ENCODE measurements at places on chromosomes 11 and 22.

DNA sequence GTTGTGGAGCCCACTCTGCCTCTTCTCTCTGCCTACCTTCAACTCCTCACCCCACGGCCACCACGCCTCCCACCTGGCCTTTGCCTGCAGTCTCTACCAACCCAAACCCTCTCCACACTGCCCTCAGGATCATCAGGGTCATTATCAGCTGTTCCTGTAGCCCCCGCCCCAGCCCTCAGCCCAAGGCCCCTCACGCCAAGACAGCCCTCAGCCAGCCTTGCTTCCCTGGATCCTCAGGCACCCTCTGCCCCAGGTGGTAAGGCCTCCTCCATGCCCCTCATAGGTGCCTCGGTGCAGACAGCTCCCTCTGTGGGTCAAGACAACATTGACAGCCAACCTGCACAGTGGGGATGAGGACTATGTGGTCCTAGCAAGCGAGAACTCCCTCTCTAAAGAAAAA is 1.7 kb downstream of the SBF1 start:
- DNase-seq: peak; percentile 35

DNA sequence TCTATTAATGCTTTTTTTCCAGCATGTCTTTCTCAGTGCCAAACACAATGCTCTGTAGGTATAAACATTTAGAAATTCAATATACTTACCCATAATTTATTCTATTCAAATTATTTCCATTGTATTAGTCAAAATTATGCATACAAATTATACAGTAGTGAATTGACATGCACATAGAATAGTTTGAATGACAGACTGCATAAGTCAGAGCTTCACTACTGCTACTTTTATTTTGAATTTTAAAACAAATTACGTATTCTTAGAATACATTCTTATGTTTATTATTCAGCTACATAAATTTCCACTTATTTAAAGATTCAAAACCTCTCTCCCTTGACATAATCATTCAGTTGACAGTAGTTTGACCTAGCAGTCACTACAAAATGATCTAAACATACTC is 808.0 kb upstream of the CCDC179 start:
- no peak for DNase-seq

DNA sequence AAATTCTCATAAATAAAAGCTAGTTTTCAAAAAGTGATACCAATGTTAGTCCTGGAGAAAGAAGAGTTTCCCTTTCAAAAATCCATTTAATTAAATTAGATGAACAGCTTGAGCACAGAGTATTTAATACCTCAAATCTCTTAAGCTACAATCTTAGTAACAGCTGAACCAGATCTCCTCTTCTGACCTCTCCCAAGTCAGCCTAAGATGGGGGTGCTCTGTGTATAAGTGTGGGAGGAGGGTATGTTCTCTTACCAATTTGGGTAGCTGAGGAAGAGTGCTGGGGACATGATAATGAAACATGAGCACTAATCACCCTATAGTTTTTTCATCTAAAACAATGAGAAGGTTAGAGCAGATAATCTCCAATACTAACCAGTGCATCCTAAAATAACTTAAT is 9.6 kb downstream of the TPH1 start:
- DNase-seq: no peak

- DNase-seq: no peak
Measured at GRCh38 chr11:130760515-130761125, 155.7 kb downstream of the SNX19 start.

DNA sequence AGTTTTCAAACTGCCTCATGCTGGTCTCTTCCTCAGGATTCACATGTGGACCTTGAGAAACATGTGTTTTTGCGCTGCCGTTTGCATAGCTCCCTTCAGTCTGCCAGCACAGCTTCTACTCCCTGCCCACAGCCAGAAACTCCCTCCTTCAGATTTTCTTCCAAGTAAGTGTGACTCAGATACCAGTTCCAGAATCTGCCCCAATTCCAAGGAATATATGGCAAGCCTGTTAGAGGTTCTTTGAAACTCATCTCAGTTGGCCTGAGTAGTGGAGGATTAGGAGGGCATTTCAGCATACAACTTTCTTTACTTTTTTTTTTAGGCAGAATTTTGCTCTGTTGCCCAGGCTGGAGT is 67.1 kb downstream of the SNX19 start:
- DNase-seq: no peak

DNA sequence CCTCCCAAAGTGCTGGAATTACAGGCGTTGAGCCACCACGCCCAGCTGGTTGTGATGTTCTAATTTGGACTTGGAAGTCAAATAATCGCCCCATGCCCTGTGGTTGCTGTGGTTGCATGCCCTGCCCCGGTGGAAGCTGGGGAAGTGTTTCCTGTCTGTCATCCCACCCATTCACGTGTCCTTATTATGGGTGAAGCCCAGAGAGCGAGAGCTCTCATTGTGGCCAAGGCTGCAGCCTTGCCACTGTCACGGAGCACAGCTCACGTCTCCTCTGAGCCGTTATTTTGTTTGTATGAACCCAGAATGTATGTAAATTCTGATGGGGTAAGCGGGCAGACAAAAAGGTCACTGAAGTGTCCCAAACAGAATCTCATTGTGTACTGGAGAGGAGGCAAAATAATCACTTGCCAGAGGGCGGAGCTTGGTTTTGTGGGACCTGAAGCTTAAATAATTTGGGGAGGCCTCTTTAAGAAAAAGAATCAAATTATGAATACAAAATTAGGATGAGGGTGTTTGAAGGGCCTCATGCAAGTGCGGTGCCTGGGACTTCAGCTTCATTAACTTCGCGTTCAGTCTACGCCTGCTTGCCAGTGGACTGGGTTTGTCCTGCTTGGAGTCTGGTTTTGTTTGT is 25.8 kb upstream of the TREH start:
- no peak for DNase-seq

DNA sequence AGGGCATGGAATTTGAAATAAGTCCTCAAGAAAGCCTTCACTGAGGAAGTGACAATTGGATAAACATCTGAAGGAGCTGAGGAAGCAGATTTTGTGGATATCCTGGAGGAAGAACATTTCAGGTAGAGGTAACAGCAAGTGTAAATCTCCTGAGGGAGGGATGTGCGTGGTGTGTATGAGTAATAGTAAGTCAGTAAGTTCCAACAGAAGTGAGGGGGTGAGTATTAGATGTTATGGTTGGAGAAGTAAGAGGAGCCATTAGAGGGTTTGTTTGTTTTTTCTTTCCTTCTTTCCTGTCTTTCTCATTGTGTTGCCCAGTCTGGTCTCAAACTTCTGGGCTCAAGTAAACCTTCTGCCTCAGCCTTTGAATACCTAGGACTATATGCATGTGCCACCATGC is 29.0 kb downstream of the ANKRD42 start:
- DNase-seq: no peak

GRCh38 chr11:35146711-35147110 is 7.7 kb downstream of the CD44 start:
- no peak for DNase-seq

DNA sequence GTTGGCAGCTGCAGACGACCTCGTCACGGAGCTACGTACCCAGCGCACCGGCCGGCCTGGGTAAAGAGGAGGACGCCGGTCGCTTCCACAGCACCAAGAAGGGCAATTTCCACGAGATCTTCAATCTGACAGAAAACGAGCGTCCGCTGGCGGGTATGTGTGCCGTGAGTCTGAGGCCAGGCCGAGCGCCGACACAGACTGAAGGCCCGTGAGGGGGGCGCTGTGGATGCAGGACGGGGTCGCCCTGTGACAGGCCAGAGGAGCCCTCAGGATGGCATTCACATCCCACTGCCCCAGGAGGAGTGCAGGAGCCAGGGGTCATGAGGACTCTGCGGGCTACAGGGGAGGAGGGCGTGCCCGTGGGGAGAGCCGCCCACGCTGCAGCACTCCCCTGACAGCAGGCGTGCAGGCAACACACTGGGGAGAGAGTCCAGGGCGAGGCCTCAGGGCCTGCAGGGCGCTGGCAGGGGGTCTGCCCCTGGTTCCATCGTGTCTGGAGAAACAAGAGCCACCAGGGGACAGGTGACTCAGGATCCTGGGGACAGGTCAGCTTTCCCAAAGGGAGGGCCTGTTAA is 53.6 kb downstream of the GRAMD4 start:
- peak; percentile 47 for DNase-seq

DNA sequence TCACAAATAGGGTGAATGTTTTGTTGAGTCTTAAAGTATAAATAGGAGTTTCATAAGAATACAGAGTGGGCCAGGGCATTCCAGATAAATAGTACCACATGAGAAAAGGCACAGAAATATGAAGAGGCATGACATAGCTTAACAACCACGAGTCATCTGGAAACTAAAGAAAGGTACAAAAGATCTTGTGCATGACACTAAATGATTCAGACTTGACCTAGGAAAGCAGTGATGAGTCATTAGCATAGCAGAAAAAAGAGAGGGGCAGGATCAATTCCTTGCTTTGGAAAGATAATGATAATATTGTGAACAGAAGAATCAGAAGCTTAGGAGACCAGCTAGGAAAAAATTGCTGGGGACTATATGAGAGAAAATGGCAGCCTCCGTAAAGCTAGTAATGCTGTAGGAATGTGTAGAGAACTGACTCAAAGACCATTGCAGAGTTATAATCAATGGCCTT is 47.6 kb upstream of the FIBIN start:
- no peak for DNase-seq

DNA sequence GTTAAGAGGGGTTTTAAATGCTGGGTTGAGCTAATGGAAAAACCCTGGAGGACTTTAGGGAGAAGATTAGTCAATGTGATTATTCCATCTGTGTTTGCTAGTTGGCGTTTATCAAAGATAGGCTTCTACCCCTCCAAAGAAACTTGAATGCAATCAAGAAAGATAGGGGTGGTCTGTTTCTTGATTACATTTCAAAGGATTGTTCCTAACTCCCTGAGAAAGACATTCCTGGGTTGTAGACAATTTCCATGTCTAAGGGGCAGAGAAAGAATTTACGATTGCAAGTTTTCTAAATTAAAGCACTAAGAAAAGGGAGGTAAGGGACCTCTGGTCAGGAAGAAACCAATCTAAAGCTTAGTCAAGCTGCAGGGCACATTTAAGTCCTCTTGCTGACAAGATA is 2268.7 kb downstream of the LRRC4C start:
- no peak for DNase-seq

DNA sequence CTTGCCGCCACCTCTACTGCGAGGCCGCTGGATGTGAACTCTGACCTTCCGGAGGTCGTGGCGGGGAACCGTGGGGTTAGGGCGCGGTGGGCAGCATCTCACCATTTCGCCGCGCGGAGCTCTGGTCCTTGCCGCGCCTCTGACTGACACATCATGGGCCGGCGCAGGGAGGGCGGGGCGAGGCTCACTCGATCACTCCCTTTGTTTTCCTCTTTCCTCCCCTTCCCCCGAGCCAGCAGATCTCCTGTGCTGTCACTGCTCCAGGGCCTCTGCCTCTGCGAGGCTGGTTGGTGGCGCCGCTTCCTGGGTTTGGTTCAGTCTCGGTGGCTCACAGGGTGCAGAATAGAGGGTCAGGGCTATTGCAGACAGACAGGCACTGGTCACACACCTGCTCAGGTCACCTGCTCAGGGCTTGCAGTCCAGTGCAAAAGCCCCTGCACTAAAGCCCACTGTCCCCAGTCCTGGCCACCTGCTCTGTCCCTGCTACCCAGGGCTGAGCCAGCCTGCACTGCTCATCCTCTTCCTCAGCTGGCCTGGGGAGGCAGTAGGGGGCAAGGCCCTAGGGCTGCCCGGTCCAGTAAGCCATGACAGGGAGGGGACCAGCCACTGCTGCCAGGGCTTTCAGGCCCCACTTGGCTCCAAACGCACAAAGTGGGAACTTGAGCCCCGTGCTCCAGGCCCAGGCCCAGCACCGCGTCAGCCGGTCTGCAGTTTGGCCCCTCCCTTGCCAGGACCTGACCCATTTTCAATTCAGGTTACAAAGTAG is 36.2 kb downstream of the PISD start:
- DNase-seq: no peak

DNA sequence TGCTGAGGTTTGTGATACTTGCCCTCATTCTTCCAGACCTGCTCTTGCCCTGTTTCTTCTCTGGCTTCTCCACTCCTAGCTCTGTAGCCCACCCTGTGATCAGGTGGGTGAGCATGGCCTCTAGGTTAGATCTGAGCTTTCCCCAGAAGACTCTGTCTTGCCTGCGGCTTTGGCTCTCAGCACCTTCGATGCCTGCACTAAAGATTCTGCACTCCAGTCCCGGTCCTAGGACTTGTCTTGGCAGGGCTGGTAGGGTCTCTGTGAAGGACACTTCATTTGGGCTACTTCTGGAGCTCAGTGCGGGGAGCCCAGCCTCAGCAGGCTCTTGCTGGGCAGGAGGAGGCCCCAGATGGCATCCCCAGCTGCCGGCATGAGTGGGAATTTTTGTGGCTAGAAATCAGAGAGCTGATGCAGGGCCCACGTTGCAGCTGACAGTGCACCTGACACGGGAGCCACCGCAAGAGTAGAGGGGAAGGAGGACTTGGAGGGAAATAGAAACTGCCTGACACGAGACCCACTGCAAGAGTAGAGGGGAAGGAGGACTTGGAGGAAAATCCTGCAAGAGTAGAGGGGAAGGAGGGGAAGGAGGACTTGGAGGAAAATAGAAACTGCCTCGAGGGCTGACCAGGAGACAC is 226.9 kb upstream of the B3GAT1 start:
- DNase-seq: no peak

- DNase-seq: no peak
Measured at GRCh38 chr11:113894421-113894996, 10.1 kb upstream of the HTR3B start.

- no peak for DNase-seq
Measured at GRCh38 chr11:31337806-31338205, 31.7 kb downstream of the DCDC1 start.
